ENCODE measurements at places on chromosomes 7 and 10. TPM values are rescaled to one million over a fixed set of nuclear protein-coding genes. Genes with fewer than 3 reads are reported as not detected.
A peak's percentile ranks its signal among the peaks of the same experiment; 100 is the strongest.

Gene TRIL
- total RNA-seq: 0.47 TPM

GRCh38 chr10:17051851-17052250, 77.8 kb downstream of the CUBN start:
- H3K36me3 ChIP-seq: no peaks in the 10 kb centered on the region
- peaks cover 7% of the 10 kb centered on the region for H3K4me1 ChIP-seq
- no peak overlapping the region for H3K4me3 ChIP-seq
- DNase-seq: no peak

GRCh38 chr7:3094701-3095445, 51.2 kb upstream of the CARD11 start:
- no peaks in the 10 kb centered on the region for H3K4me1 ChIP-seq
- H3K27ac ChIP-seq: no peak overlapping the region
- DNase-seq: no peak
- H3K36me3 ChIP-seq: no peaks in the 10 kb centered on the region
- no peak overlapping the region for H3K4me3 ChIP-seq

- no peak overlapping the region for H3K27ac ChIP-seq
- no peaks in the 10 kb centered on the region for H3K4me1 ChIP-seq
- H3K36me3 ChIP-seq: peaks cover 87% of the 10 kb centered on the region
Measured at GRCh38 chr10:68787813-68788212, 39.5 kb upstream of the STOX1 start.

- H3K4me3 ChIP-seq: peak overlapping the region; percentile 79
- DNase-seq: no peak
- peak overlapping the region; percentile 82 for H3K27ac ChIP-seq
- H3K4me1 ChIP-seq: peaks cover 26% of the 10 kb centered on the region
- H3K27me3 ChIP-seq: peaks cover 21% of the 10 kb centered on the region
- H3K36me3 ChIP-seq: peaks cover 28% of the 10 kb centered on the region
Measured at GRCh38 chr10:131902211-131902610, 1.4 kb downstream of the PPP2R2D start.

- H3K4me3 ChIP-seq: no peak overlapping the region
- peaks cover 4% of the 10 kb centered on the region for H3K36me3 ChIP-seq
- H3K27ac ChIP-seq: no peak overlapping the region
- peaks cover 9% of the 10 kb centered on the region for H3K4me1 ChIP-seq
- DNase-seq: no peak
- no peaks in the 10 kb centered on the region for H3K27me3 ChIP-seq
Measured at GRCh38 chr10:122259075-122259466, 12.0 kb upstream of the BTBD16 start.
